COR-L47 (cell line): ENCODE measurements at places on chromosomes 12 and 14.

- DNase-seq, result no peak
Observed at GRCh38 chr14:99408286-99408970, 72.2 kb downstream of the SETD3 start.

DNA sequence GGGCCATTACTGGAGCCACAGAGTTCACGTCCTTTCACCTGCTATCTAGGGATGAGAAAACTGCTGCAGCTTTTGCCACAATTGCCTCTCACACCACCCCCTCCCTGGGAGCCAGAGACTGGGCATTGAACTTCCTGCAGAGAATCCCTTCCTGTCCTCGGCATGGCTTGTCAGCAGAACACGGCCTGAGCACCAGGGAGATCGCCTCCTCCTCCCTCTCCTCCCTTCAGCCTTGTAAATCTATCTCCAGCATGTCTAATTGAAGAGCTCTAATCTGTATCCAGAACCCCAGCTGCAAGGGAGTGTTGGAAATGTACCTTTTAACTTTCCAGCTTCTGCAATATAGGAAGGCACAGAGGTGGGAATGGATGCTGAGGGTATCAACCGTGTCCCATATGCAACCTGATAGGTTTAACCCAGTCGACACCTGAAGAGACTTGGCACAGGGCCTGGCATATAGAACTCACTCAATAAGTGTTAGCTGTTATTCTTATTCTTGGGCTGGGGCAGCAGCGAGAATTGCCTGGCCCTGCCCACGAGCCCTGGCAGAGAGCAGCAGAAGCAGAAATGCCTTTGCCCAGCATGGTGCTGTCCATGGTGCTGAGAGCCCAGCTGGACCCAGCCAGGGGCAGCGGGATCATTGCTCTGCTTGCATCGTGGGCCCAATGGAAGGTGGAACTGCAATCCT is 26.8 kb downstream of the TMEM63C start:
- DNase-seq, result peak; percentile 45

- DNase-seq, result peak; percentile 53
Observed at GRCh38 chr12:55707841-55708694, at the start of gene ITGA7. Gene ITGA7 (minus strand): TSS chr12:55707904. CDS start chr12:55707682, 222 bp downstream.

DNA sequence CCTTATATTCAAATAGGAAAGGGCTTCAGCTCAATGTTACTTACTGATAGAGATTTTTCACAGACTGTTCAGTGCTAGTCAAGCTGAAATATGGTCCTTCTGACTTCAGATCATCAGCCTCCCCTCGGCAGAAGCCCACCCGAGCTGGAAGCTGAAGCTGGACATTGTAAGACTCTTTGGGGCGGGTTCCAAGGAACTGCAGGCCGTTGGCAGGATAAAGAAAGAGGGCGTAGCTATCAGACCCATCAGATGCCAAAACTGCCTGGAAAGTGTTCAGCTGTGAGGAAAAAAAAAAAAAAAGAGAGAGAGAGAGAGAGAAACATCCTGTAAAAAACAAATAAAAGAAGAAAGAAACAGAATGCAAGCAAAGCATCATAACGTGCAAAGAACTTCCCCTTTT is 8.8 kb downstream of the NID2 start:
- DNase-seq, result no peak

- no peak for DNase-seq
Observed at GRCh38 chr14:95235351-95235750, 78.0 kb upstream of the DICER1 start.

DNA sequence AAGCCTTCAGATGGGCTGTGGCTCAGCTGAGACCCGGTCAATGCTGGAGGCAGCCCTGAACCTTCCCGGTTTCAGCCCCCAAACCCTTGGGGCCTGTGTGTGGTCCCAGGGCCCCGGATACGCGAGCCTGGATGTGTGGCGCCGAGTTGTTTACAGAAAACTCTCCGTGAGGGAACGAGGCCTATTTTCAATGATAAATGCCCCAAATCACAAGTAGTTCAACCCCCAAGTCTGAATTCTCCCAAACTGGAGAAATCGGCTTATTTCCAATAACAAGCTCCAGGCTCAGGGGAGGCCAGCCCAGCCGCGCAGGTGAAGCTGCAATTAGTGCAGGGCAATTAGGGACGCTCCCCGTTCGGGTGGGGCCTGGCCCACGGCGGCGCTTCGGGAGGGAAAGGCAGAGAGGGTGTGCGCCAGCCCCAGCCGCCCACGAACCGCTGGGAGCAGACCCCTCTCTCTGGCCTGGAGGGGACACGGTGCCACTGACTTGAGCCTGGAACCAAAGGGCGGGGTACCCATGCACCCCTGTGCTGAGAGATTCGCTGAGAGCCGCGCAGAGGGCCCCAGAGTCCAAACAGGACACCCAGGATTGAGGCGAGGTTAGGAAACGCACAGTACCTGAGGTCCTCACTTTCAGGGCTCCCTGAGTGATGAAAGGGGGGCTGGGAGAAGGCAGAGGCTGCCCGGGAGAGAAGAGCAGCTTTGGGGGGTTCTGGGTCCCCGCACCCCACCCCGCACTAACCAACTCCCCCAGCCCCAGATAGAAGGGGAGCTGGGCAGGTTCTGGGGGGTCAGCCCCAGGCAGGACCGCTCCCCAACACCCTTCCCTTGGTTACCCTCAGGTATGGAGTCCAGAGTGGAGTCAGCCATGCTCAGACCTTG is 14.2 kb upstream of the ANKRD9 start:
- peak; percentile 85 for DNase-seq

- no peak for DNase-seq
Observed at GRCh38 chr12:50749459-50749882, 14.4 kb upstream of the ATF1 start.

GRCh38 chr14:38108681-38109080 is 99.0 kb upstream of the SSTR1 start:
- no peak for DNase-seq

- DNase-seq, result peak; percentile 84
Observed at GRCh38 chr14:28751467-28752058, 15.0 kb upstream of the FOXG1 start.

DNA sequence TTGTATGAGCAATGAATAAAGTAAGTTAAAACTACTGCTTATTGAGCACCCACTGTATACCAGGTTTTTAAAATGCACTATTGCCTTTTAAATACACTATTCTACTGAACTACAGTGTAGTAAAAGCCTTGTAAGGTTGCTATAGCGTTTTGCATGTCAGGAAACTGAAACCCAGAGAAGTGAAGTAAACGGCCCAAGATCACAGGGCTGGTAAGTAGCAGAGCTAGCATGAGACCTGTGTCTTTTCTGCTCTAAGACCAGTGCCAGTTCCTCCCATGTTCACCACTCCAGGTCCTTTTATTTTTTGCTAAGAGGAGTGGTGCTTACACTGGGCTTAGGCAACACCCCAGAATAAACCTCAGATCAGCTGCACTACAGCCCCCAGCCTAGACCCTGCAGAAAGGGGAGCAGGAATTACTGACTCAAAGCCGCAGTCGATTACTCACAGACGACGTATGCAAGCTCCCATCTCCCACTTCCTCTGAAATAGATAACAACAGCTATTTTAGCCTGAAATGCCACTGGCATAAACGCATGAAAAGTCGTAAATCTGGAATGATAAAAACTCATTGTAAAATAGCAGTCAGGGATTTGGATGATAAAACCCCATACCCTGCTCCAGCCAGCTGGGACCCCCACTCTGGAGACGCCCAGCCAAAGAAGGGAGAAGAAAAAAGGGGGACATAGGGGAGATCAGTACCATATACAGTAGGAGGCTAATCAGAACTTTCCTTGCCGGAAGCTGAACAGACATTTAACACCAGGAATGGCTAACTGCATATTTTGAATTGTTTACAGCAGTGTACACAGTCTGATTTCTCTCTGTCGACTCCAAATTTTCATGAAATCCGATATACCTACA is 108.3 kb downstream of the NUAK1 start:
- DNase-seq, result no peak

DNA sequence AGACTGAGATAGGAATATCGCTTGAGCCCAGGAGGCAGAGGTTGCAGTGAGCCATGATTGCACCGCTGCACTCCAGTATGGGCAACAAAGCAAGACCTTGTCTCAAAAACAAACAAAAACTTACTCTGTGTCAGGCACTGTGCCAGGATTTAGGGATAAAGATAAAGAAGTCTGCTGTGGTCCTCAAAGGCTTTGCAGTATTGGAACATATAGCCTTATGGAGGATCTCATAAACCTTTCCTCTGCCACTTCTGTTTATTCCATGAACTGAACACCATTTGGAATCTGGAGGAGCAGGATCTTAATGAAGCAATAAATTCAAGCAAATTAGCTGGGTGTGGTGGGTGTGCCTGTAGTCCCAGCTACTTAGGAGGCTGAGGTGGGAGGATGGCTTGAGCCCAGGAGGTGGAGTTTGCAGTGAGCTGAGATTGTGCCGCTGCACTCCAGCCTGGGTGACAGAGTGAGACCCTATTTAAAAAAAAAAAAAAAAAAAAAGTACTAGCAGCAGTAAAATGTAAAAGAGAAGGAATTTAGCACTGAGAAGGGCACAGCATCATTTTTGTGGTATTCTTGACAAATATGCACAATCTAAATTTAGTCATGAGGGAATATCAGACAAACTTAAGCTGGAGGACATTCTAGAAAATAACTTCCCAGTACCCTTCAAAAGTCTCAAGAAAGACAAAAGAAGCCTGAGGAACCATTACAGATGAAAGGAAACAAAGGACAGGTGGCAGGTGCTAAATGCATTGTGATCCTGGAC is 27.1 kb downstream of the BMAL2 start:
- no peak for DNase-seq

GRCh38 chr14:68250927-68251768 is 431.6 kb downstream of the RAD51B start:
- DNase-seq, result no peak

GRCh38 chr12:9740106-9740750 is 7.3 kb upstream of the CLECL1 start:
- no peak for DNase-seq

DNA sequence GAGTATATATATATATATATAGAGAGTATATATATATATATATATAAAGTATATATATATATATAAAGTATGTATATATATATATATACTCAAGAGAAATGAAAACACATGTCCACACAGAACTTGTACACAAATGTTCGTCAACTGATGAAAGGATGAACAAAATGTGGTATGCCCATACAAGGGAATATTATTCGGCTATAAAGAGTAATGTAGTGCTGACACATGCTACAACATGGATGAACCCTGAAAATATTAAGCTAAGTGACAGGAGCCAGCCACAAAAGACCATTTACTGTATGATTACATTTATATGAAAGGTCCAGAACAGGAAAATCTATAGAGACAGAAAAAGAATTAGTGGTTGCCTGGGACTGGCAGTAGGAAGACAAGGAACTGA is 19.5 kb downstream of the LIMA1 start:
- DNase-seq, result no peak

DNA sequence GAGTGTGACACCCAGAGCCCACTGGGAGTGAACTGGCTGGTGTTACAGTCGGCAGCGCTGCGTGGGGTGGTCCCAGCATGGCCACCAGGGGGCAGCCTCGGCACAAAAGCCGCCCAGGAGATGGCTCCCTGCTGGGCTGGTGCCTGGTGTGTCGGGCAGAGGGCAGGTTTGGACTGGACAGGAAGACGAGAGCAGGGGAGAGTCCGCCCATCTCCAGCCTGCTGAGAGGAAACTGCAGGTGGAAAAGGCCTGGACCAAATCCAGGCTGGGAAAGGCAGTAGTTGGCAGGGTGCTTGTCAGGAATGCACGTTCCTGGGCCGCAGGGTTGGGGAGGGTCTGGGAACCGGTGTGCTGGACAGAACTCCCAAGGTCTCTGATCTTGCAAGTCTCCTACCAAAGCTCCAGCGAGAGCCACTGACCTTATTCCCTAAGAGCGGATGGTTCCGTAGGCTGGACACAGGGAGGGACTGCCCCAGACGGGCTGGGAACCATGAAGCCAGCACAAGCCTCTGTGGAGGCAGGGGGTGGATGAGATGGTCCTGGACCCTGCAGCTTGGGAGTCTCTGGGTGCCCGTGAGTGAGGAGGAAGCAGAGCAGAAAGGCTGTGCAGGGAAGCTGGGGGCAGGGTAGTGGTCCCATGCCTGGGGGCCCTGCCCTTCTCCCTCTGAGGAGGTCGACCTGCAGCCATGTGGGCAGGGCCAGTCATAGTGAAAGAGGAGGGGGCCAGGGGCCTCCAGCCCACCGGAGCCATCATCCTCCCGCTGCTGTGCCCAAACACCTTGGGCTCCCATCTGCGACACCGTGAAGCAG is 1.8 kb downstream of the AHNAK2 start:
- peak; percentile 84 for DNase-seq

DNA sequence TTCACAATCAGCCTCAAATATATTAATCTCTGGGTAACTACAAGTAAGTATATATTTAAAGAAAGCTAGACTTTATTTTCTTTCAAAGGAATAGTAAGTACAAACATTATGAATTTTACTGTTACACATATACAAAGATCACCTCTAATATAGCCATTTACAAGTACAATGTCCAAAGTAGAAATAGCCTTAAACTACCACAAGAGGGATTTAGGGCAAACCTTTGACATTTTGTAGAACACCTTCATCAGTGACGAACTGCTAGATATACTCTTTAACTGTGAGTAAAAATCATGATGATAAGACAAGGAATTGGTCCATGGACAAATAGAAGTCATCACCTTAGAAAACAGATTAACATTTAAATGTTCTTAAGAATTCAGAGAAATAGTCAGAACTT is 69.8 kb downstream of the CNTN1 start:
- no peak for DNase-seq

GRCh38 chr12:53626702-53627169 is 554 bp upstream of the ATF7 start:
- DNase-seq, result no peak

DNA sequence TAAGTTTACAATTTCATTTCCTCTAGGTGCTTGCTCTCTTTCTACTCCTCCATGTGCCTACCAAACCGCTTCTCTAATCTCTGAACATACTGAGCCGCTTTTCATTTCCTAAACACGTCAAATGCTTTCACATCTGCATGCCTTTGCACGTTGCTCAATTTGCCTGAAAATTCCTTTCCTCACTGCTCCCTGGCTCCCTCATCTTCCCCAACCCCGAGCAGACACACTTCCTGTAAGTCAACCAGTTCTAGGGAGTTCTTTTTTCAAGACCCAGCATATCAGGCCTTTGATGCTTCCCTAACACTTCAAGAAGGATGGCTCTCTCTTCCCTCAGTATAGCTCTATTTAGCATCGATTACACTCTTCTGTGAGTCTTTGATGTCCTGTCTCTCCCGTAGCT is 50.3 kb downstream of the LMO3 start:
- DNase-seq, result no peak
